ENCODE measurements at places on chromosomes 7 and 10.

DNA sequence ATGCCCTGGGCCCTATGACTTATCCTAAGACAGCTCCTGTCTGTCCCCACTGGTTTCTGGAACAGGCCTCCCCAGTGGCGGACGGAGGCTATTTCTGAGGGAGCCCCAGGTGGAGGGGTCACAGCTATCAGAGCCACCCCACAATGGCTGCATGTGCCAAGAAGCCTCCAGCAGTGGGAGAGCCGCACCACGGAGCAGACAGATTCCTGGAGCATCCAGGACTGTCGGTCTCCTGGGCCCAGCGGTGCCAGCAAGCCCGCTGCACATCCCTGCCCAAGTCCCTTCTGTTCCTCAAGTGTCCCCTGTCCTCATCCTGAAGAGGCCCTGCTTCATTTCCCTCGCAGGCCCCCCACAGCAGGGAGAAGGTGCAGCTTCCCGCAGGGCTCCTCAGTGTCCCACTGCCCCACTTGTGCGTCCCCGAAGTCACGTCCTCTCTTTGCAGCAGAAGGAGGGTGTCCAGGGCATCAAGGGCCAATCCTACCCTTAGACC lies 193.0 kb upstream of the SHH start:
- no peaks in the 10 kb centered on the region for H3K27me3 ChIP-seq
- no peaks in the 10 kb centered on the region for H3K4me1 ChIP-seq
- no peak overlapping the region for H3K4me3 ChIP-seq
- DNase-seq: no peak
- no peak overlapping the region for H3K27ac ChIP-seq

GRCh38 chr10:131200856-131201470 lies 110.6 kb downstream of the TCERG1L start:
- no peaks in the 10 kb centered on the region for H3K4me1 ChIP-seq
- no peak for DNase-seq
- no peak overlapping the region for H3K4me3 ChIP-seq
- no peaks in the 10 kb centered on the region for H3K36me3 ChIP-seq
- H3K27me3 ChIP-seq: peaks cover 6% of the 10 kb centered on the region

DNA sequence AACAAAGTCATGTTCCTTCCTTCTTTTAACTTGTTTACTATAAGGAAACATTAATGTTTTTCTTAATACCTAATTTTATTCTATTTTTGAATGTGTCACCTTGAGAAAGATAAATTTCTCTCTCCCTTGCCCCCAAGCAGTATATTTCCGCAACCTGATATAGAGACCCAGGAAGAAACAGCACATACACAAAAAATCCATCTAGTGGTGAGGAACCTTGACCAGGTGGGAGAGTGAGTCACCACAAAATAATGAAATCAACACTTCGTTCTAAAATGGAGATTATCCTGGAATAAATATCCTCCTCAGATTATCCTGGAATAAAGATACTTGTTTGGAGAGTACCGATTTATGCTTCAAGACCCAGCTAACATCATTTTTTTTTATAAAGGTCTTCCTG lies 232.9 kb upstream of the PTN start:
- no peak overlapping the region for H3K27ac ChIP-seq
- no peaks in the 10 kb centered on the region for H3K27me3 ChIP-seq
- no peak overlapping the region for H3K4me3 ChIP-seq

GRCh38 chr7:20095436-20095835 lies 121.7 kb downstream of the MACC1 start:
- H3K27me3 ChIP-seq: no peaks in the 10 kb centered on the region
- no peak overlapping the region for H3K4me3 ChIP-seq
- no peaks in the 10 kb centered on the region for H3K4me1 ChIP-seq
- no peak for DNase-seq
- no peak overlapping the region for H3K27ac ChIP-seq

DNA sequence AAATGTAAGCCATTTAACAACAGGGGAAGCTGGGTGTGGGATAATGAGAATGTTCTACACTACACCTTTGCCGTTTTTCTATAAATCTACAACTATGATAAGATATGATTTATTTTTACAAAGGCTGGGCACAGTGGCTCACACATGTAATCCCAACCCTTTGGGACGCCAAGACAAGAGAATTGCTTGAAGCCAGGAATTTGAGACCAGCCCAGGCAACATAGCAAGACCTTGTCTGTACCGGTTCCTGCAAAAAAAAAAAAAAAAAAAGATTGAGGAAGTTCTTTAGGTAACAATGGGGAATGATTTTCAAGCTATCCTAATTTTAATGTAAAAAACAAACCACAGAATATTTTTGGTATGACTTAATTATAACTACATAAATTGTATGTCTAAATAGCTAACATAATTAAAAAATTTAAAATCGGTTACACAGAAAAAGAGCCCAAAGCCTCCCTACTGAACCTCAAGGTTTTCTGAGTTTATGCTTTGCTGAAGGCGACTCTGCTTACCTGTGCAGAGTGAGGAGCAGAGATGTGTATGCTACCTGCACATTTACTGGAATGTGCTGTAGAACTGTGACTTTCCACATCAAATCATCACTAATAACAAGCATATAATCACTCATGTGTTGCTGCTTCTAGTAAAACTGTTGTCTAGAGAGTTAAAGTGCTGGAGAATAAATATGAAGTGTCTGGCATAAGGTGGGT lies 163.4 kb downstream of the ATE1 start:
- H3K36me3 ChIP-seq: peaks cover 37% of the 10 kb centered on the region
- no peaks in the 10 kb centered on the region for H3K27me3 ChIP-seq
- no peak overlapping the region for H3K4me3 ChIP-seq
- DNase-seq: no peak

GRCh38 chr10:17645621-17646345 lies 1.8 kb downstream of the STAM start:
- peaks cover 90% of the 10 kb centered on the region for H3K4me1 ChIP-seq
- no peaks in the 10 kb centered on the region for H3K36me3 ChIP-seq
- peak overlapping the region; percentile 92 for H3K4me3 ChIP-seq
- H3K27me3 ChIP-seq: peaks cover 20% of the 10 kb centered on the region
- H3K27ac ChIP-seq: peak overlapping the region; percentile 100

- H3K27ac ChIP-seq: no peak overlapping the region
- DNase-seq: no peak
- H3K36me3 ChIP-seq: no peaks in the 10 kb centered on the region
- peaks cover 2% of the 10 kb centered on the region for H3K27me3 ChIP-seq
Measured at GRCh38 chr10:49070701-49071100, 44.6 kb downstream of the VSTM4 start.

DNA sequence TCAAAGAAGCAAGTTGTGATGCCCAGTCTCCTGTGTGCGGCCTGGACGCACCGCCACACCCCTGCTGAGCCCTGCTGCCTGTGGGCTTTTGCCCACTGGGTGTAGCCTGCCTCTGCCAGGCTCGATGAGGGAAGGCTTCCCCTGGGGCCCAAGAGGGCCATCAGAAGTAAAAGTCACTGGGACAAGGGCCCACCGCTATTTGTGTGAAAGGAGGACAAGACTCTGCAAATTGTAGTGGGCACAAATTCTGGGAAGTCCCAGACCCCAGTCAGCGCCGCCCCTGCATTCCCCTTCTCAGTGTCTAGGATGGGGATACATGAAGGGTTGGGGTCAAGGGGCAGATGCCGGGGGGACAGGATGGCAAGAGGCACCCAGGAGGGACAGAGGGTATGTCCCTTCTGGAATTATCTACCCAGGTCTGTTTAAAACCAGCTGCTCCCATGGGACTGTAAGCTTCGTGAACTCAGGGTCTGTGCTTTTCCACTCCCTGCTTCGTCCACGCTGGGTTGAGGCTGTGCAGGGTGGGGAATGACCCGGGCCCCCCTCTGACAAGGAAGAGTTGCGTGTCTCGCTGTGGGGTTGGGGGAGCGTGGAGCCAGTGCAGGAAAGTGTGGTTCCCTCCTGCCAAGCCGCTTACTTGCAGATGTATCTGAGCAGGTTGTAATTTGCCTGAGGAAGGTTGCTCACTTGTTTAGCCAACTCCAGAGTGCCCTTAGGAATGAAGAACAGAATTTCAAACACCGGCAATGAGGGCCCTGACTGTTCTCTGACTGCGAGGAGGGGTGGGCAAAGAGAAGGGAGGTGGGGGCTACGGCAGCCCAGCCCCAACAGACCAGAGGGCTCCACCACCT lies 147.2 kb downstream of the MAPK8 start:
- H3K4me3 ChIP-seq: no peak overlapping the region
- no peaks in the 10 kb centered on the region for H3K36me3 ChIP-seq
- H3K27me3 ChIP-seq: peaks cover 3% of the 10 kb centered on the region
- H3K27ac ChIP-seq: no peak overlapping the region

DNA sequence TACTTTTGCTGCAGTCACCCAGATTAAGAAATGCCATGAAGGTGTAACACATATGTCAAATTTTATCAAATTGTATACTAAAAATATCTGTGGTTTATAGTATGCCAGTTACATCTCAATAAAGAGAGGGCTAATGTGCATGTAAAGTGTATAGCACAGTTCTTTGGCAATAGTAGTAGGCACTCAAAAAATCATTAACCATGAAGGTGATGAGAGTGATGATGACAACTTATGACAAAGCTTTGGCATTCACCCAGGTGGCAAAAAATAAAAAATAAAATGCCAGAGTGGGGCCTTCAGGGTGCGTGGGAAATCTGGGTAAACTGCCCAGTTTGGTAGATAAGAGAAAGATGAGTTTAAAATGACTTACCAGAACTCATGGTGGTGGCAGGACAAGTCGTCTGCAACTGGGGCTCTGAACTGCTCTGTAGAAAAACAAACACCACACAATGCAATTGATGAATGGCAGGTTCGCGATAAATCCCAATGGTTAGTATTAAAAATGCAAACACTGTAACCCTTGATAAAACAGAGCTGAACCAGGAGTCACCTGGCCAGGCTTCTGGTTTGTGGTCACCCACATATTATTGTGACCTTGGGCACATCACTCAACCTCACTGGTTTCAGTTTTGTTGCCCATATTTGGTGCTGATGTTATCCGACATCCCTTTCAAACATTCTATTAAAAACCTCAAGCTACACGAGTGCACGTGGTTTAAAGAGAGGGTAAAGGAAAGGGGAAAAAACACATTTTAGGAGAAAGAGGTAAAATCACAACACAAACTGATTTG lies 120.2 kb downstream of the SORBS1 start:
- peaks cover 7% of the 10 kb centered on the region for H3K4me1 ChIP-seq
- no peak overlapping the region for H3K27ac ChIP-seq
- peak; percentile 21 for DNase-seq
- H3K36me3 ChIP-seq: no peaks in the 10 kb centered on the region

DNA sequence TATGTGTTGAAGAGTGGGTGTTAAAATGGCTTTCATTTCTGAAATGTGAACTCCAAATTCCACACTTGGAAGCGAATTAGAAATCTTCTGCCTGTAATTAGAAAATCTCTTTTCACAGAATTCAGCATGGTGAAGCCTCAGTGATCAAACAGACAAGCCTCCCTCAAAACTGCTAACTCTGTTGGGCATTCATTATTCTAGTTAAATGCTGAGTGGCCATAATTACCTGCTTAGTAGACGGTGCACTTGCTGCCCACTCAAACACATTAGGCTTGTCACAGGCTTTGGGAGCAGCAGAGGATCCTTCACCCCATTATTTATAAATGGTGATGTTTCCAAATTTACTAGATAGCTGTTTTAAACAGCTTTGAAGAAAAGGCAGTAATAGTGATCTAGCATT lies 177.2 kb upstream of the PCLO start:
- H3K4me3 ChIP-seq: no peak overlapping the region
- H3K27me3 ChIP-seq: no peaks in the 10 kb centered on the region
- H3K36me3 ChIP-seq: peaks cover 3% of the 10 kb centered on the region
- no peak for DNase-seq
- H3K4me1 ChIP-seq: no peaks in the 10 kb centered on the region

GRCh38 chr7:38658921-38659320 lies 27.7 kb upstream of the AMPH start:
- no peak for DNase-seq
- no peak overlapping the region for H3K4me3 ChIP-seq
- no peaks in the 10 kb centered on the region for H3K36me3 ChIP-seq
- peaks cover 5% of the 10 kb centered on the region for H3K27me3 ChIP-seq
- peaks cover 2% of the 10 kb centered on the region for H3K4me1 ChIP-seq
- H3K27ac ChIP-seq: no peak overlapping the region

GRCh38 chr10:126455036-126455765 lies 66.9 kb upstream of the ADAM12 start:
- no peak overlapping the region for H3K27ac ChIP-seq
- no peak for DNase-seq
- no peaks in the 10 kb centered on the region for H3K4me1 ChIP-seq
- no peaks in the 10 kb centered on the region for H3K36me3 ChIP-seq
- H3K27me3 ChIP-seq: no peaks in the 10 kb centered on the region

DNA sequence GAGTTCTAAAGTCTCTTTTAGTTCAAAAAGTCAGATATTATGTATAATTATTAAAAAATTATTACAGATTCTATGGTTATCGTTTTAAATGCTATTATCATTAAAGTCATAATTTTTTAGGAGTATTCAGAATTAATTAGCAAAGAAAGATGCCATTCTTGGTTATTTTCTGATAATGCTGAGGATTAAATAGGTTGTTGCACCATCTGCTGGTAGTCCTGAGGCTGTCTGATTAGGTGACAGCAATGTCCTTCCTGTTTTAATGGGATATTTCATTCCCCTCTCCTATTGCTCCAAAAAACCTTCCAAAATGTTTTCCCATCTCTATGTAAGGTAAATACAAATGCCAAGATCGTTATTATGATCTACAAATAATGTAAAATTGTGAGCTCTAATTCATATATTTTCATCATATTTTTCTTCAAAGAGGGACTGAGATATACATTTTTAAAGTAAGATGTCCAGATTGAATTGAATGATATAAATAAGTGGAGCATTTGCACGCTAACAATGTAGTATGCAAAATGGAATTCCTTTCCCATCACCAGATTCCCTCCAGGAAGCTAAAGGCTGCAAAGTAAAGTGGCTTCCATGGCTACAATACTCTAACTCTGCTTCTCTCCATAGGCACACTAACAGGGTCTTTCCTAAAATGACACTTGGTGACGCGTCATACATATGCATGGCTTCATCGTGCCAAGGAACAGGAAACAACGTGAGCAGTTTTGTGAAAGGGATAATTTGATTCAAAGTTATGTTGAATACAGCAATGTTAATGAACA lies 58.8 kb upstream of the AKR1E2 start:
- DNase-seq: no peak
- H3K27ac ChIP-seq: no peak overlapping the region
- peaks cover 2% of the 10 kb centered on the region for H3K27me3 ChIP-seq

GRCh38 chr7:138477581-138477980 lies 17.5 kb downstream of the TRIM24 start:
- H3K4me3 ChIP-seq: no peak overlapping the region
- H3K36me3 ChIP-seq: no peaks in the 10 kb centered on the region
- DNase-seq: no peak
- H3K4me1 ChIP-seq: peaks cover 43% of the 10 kb centered on the region

- H3K4me3 ChIP-seq: peak overlapping the region; percentile 90
- peak overlapping the region; percentile 94 for H3K27ac ChIP-seq
- peaks cover 9% of the 10 kb centered on the region for H3K27me3 ChIP-seq
Measured at GRCh38 chr7:149027055-149027454, 1.2 kb downstream of the PDIA4 start.

DNA sequence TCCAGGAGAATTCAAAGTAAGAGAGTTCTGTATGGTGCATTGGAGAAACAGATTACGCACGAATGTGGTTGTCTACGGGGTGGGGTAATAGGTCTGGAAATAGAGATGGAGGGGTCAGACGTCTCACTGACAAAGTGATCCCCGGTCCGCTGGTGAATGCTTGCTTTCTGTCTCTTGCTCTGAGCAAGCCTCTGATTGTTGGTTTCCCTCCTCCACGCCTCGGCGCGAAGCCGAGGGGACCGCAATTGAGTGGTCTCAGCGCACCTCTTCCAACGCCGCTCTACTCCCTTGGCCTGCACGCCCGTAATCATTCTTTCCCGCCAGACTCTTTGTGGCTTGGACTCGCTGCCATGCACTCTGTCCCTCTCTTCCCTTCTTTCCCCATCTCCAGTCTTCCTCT lies 46.5 kb upstream of the PFKP start:
- H3K27me3 ChIP-seq: peaks cover 1% of the 10 kb centered on the region
- H3K4me3 ChIP-seq: no peak overlapping the region
- no peak overlapping the region for H3K27ac ChIP-seq

All from immature natural killer cell (primary cell).